ENCODE measurements at places on chromosomes 16 and 17.

- no peak for DNase-seq
- H3K27ac ChIP-seq = no peak overlapping the region
- no peaks in the 10 kb centered on the region for H3K36me3 ChIP-seq
- no peaks in the 10 kb centered on the region for H3K27me3 ChIP-seq
Measured at GRCh38 chr17:41516830-41517283, 1.8 kb downstream of the KRT15 start.

- H3K27me3 ChIP-seq = no peaks in the 10 kb centered on the region
- no peak overlapping the region for H3K4me3 ChIP-seq
- no peaks in the 10 kb centered on the region for H3K36me3 ChIP-seq
- no peak for DNase-seq
Measured at GRCh38 chr17:379531-380465, 27.2 kb upstream of the RPH3AL start.

DNA sequence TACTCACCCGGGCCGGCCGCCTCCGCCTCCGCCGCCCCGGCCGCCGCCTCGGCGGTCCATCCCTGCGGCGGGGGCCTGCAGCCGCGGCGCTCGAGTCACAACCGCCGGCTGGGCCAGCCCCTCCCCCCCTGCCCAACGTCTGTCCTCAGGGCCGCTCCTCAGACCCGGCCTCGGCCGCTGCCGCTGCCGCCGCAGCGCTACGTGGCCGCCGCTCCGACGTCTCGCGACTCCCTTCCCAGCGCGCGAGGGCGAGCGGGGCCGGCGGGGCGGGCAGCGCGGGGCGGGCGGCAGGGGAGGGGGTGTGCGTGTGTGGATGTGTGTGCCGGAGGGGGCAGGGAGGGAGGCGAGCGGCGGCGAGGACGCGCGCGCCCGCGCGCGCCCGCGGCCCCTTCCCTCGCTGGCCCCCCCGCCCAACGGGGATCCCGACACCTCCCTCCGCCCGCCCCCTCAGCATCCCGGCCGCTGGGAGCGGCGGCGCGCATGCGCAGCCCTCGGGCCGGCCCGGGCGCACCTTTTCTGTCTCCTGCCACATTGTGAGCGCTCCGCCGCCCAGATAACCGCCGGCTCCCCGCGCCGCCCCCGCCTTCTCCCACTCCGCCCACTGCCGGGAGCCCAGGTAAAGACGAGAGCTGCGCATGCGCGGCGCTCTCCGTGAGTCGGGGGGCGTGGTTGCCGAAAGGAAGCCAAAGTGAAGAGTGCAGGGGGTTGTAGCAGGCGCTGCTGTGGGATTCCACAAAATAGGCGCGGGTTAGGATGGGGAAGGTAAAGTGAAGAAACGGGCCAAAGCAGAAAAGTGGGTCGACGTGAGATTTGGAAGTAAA is at the start of gene ZNF652:
TSS of gene ZNF652 (minus strand) at position 349 of the 821 bp plus-strand sequence. CDS start 44,525 bp downstream, outside the sequence.
- peaks cover 9% of the 10 kb centered on the region for H3K4me1 ChIP-seq
- peak within 1 kb of the TSS; percentile 72 for H3K4me3 ChIP-seq
- DNase-seq = peak; percentile 96
- peak within 1 kb of the TSS; percentile 91 for H3K27ac ChIP-seq
- H3K36me3 ChIP-seq = no peaks in the 10 kb centered on the region

DNA sequence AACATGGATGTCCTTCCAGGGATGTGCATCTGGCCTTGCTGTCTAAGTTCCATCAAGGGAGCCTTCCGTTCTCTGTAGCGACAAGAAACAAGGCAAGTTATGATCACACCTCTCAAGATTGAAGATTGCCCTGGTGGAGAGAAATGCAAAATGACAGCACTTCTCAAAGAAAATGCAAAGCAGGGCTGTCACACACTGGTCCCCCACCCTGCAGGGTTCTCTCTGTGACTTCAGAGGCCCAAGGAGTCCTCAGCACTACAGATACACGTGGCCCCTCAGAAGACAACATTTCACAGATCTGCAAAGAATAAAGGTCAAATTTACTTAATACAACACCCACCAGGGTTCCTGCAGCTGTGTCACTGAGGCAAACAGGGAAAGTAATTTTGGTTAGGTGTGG is 60.7 kb upstream of the TEX2 start:
- no peaks in the 10 kb centered on the region for H3K36me3 ChIP-seq
- no peak for DNase-seq
- H3K27ac ChIP-seq = no peak overlapping the region
- no peak overlapping the region for H3K4me3 ChIP-seq

- no peaks in the 10 kb centered on the region for H3K4me1 ChIP-seq
- no peak overlapping the region for H3K4me3 ChIP-seq
- H3K27ac ChIP-seq = no peak overlapping the region
- H3K27me3 ChIP-seq = peaks cover 11% of the 10 kb centered on the region
- DNase-seq = no peak
Measured at GRCh38 chr16:89003831-89004208, 26.8 kb upstream of the CBFA2T3 start.

DNA sequence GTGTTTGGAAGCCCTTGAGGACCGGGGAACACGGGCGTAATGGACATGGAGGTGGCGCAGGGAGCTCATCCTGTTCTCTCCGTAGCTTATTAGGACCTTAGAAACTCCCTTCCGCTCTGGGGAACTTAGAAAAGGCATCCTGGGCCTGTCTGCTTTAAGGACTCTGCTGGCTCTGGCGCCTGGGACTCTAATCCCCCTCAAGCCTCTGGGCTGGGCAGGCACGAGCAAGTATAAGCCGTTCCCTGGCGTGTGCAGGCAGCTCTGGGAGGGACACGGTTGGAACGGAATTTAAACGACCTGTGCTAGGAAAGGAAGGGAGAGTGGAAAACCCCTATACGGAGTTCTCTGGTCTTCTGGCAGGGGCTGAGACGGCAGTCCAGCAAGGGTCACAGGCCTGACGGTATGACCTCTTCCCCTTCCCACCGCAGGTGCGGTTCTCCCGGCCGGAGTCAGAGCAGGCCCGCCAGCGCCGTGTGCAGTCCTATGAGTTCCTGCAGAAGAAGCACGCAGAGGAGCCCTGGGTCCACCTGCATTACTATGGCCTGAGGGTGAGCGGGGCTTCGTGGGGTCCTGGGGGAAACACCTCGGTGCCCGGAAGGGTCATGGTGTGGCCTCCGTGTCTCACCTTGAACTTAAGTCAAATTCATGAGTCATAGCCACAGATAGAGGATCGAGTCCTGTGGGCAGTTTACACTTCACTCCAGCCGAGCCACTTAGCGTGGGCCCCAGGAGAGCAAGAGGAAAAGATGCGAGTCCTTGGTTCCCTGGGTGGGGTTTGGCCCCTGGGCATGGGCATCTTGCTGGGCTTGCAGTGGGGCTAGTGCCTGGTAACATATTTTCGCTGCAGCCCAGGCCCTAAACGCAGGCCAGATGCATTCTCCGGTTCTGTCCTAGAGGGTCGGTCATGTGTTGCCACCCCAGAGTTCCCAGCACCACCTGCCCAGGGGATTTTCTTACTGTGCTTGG is 17.7 kb downstream of the POLR3E start:
- DNase-seq = no peak
- no peaks in the 10 kb centered on the region for H3K4me1 ChIP-seq
- H3K4me3 ChIP-seq = no peak overlapping the region
- H3K27ac ChIP-seq = no peak overlapping the region
- H3K27me3 ChIP-seq = no peaks in the 10 kb centered on the region

GRCh38 chr17:19762515-19762961 is 14.4 kb upstream of the ALDH3A1 start:
- H3K4me1 ChIP-seq = no peaks in the 10 kb centered on the region
- H3K27ac ChIP-seq = no peak overlapping the region
- H3K4me3 ChIP-seq = no peak overlapping the region

DNA sequence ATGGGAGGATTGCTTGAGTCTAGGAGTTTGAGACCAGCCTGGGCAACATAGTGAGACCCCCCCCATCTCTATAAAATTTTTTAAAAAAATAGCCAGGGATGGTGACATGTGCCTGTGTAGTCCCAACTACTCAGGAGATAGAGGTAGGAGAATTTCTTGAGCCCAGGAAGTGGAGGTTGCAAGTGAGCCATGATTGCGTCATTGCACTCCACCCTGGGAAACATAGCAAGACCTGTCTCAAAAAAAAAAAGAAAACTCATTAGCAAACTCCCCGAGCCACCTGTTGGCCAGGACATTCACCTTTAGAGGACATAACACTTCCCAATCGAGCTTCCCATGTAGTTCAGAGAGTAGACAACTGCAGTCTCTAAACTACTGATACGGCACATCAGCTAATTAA is 274.2 kb downstream of the ABCC12 start:
- no peaks in the 10 kb centered on the region for H3K27me3 ChIP-seq
- no peak overlapping the region for H3K27ac ChIP-seq
- no peaks in the 10 kb centered on the region for H3K36me3 ChIP-seq
- DNase-seq = no peak

DNA sequence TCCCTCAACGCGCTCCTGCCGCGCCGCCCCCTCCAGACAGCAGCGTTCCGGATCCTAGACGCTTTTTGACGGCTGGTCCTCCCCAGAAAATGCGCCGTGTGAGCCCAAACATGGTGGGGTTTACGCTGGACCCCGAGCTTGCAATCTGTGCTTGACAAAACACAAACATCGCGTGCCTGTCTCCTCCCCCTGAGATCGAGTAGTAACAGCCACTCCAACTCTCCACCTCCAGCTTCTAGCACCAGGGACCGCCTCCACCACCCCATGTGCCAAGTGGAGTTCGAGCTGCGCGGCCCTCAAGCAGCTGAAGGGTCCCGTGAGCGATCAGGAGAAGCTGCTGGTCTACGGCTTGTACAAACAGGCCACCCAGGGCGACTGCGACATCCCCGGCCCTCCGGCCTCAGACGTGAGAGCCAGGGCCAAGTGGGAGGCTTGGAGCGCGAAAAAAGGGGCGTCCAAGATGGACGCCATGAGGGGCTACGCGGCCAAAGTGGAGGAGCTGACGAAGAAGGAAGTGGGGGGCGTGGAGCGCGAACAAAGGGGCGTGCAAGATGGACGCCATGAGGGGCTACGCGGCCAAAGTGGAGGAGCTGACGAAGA is 656 bp upstream of the GEMIN4 start:
- peaks cover 6% of the 10 kb centered on the region for H3K4me1 ChIP-seq
- peaks cover 16% of the 10 kb centered on the region for H3K36me3 ChIP-seq
- H3K27me3 ChIP-seq = no peaks in the 10 kb centered on the region
- no peak overlapping the region for H3K27ac ChIP-seq
- peak overlapping the region; percentile 72 for H3K4me3 ChIP-seq

GRCh38 chr16:31464348-31464769 is 5.1 kb downstream of the ARMC5 start:
- H3K36me3 ChIP-seq = peaks cover 8% of the 10 kb centered on the region
- H3K27me3 ChIP-seq = no peaks in the 10 kb centered on the region
- DNase-seq = no peak
- no peak overlapping the region for H3K4me3 ChIP-seq
- H3K27ac ChIP-seq = no peak overlapping the region

DNA sequence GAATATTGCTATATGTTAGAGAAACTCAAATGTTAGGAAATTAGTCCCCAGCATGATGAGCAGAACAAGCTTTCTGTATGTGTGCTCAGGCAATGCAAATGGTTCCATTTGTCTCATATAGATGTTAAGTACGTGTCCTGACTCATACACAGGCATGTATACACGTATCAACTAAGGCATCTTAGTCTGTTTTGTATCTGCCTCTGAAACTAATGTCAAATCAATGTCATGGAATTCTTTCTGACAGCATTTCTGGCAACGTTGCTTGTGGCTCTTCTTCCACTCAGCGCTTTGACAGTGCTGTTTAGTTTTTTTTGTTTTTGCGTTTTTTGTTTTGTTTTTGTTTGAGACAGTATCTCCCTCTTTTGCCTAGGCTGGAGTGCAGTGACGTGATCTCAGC is 111.9 kb downstream of the CNTNAP4 start:
- no peaks in the 10 kb centered on the region for H3K4me1 ChIP-seq
- no peaks in the 10 kb centered on the region for H3K27me3 ChIP-seq
- H3K4me3 ChIP-seq = no peak overlapping the region
- no peak overlapping the region for H3K27ac ChIP-seq
- DNase-seq = no peak

DNA sequence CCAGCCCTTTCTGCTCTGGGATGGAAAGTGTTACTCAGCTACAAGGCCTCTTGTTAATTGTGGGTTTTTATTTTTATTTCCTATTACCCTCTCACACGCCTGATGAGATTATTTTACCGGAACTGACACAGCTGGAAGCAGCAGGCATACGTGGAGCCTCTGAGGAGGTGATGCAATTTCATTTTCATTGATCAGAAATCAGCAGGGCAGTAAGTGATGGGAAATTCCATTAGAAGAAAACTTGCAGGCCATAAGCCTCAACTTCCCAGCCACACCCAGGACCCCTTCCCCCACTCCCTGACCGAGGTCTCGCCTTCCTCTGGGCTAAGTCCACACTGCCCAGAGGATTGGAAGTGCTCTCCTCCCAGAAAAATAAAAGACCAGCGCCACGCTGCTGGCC is 69.7 kb downstream of the ZFHX3 start:
- H3K4me3 ChIP-seq = no peak overlapping the region
- no peak for DNase-seq
- H3K36me3 ChIP-seq = peaks cover 28% of the 10 kb centered on the region

DNA sequence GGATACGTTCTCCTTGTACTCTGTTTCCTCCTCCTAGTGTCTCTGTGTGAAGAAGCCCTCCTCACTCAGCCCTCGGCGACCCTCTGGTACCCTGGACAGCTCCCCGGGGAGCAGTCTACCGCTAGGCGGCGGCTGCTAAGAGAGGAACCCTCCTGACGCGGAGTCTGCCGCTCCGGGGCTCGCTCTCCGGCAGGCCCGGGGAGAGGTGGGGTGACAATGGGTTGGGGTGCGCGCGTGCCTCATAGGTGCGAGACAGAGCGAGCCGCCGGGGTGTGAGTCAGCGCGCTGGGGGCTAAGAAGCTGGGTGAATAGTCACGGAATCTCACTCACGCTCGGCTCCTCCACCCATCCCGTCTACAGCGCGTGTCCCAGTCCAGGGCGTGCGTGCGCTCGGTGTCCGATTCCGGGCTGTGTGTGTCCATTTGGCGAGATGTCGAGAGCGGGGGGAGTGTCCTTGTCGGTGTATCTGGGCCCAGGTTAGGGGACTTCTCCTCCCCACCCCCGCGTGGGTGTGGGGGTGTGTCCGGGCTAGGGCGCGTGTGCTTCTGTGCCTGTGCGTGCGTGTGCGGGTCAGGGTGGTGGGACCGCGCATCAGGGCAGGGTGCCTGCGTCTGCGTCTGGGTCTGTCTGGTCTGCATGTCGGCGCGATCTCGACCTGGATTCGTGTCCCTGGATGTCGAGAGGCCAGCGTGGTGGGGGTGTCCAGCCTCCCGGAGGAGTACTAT is 577 bp upstream of the HS3ST2 start:
- H3K4me3 ChIP-seq = no peak overlapping the region
- peaks cover 17% of the 10 kb centered on the region for H3K27me3 ChIP-seq
- no peaks in the 10 kb centered on the region for H3K36me3 ChIP-seq
- H3K27ac ChIP-seq = no peak overlapping the region
- no peaks in the 10 kb centered on the region for H3K4me1 ChIP-seq
- DNase-seq = peak; percentile 82

GRCh38 chr17:80432350-80432955 is 17.5 kb downstream of the ENDOV start:
- no peak overlapping the region for H3K4me3 ChIP-seq
- no peaks in the 10 kb centered on the region for H3K4me1 ChIP-seq
- H3K27ac ChIP-seq = no peak overlapping the region
- H3K27me3 ChIP-seq = no peaks in the 10 kb centered on the region
- H3K36me3 ChIP-seq = no peaks in the 10 kb centered on the region
- no peak for DNase-seq

GRCh38 chr16:77925531-77925930 is 96.8 kb upstream of the CLEC3A start:
- no peak overlapping the region for H3K4me3 ChIP-seq
- no peak overlapping the region for H3K27ac ChIP-seq
- H3K27me3 ChIP-seq = no peaks in the 10 kb centered on the region
- no peak for DNase-seq
- H3K4me1 ChIP-seq = peaks cover 15% of the 10 kb centered on the region

- no peaks in the 10 kb centered on the region for H3K27me3 ChIP-seq
- no peaks in the 10 kb centered on the region for H3K4me1 ChIP-seq
- DNase-seq = no peak
Measured at GRCh38 chr17:55451203-55451641, 29.6 kb upstream of the MMD start.

Data from neuronal stem cell (in vitro differentiated cells).